M059J (cell line): ENCODE measurements at places on chromosomes 13 and 19.

DNA sequence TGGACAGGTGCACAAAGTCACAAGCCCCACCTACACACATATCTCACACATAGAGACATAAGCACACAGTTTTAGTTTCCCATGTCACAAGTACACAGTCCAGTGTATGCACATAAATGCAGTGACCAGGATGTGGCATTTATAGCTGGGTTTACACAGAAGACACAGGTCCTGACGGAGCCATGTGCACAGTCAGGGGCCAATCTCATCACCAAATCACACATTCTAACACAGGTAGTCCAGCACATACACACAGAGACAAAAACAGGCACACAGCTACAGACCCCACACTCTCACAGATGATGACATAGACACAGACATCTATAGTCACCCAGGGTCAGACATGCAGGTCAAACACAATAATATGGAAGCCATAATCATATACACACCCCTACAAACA is 2.1 kb downstream of the NUMBL start:
- no peak for DNase-seq

DNA sequence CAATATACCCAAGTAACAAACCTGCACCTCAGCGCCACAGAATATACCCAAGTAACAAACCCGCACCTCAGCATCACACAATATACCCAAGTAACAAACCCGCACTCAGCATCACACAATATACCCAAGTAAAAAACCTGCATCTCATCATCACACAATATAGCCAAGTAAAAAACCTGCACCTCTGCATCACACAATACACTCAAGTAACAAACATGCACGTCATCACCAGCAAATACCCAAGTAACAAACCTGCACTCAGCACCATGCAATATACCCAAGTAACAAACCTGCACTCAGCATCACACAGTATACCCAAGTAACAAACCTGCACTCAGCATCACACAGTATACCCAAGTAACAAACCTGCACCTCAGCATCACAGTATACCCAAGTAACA is 69.8 kb downstream of the UQCRFS1 start:
- DNase-seq, result no peak

DNA sequence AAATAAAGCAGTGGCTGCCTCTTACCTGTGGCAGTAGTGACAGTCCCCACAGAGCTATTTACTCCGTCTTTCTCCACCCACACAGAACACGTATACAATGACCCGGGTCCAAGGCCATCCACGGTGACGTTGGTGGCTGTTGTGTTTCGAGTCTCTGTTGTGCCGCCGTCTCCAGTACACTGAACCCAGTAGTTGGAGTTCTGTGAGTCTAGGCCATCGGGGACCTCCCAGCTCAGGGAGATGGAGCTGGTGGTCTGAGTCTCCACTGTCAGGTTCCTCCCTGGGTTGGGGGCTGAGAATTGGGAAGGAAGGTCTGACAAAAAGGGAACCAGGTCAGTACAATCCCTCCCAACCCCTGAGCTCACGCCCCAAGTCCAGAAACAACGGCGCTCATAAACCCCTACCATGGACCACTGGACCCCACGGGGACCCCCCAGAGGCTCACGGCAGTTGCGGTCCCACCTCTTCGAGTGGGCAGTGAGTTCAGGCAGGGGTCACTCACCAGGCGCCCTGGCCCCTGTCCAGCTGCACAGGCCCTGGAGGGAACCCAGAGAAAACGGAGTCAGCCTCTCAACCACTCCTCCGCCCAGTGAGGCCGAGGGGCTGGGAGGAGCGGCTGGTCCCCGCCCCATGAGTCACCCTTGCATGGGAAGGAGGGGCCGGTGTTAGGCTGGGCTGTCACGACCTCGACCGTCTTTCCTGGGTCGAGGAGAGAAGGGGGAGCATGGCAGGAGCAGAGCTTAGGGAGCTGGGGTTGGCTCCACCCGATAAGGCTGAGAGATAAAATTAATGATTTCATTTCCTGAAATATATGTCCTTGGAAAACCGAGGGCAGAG is 2.4 kb downstream of the PTPRH start:
- DNase-seq, result peak; percentile 93

- no peak for DNase-seq
Observed at GRCh38 chr19:4556597-4557127, 2.8 kb downstream of the SEMA6B start.
